ENCODE measurements at places on chromosomes 1 and 21.

DNA sequence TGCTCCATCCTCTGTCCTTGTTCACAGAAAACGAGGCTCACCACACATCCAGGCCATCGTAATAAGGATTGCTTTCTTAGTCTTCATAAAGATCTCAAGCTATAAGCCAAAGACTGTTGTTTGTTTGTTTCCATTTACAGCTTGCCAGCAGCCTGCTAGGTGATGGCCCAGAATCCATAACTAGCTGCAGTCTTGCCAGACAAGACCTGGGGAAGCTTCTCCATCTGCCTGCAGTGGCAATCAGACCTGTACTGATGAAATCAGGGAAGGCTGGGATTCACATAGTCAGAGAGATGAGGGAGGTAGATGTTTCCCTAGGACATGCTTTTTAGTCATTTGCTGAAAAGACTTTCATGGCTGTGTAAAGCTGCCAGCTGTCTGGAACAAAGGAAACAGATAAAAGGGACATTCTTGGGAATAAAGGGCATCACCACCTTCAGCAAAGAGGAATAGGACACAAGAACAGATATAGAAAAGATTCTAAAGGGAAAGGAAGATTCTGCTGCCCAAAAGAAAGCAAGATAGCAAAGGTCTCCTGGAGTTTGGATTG lies 51.0 kb downstream of the MT1HL1 start:
- no peak overlapping the region for H3K27ac ChIP-seq
- H3K36me3 ChIP-seq = no peaks in the 10 kb centered on the region
- H3K4me3 ChIP-seq = no peak overlapping the region
- H3K27me3 ChIP-seq = no peaks in the 10 kb centered on the region
- DNase-seq = no peak

- no peaks in the 10 kb centered on the region for H3K36me3 ChIP-seq
- H3K27ac ChIP-seq = no peak overlapping the region
- H3K27me3 ChIP-seq = peaks cover 2% of the 10 kb centered on the region
- H3K4me3 ChIP-seq = no peak overlapping the region
- peaks cover 4% of the 10 kb centered on the region for H3K4me1 ChIP-seq
These were observed 39.2 kb upstream of the SERBP1 start for GRCh38 chr1:67469431-67469830.

GRCh38 chr1:88217386-88217785 lies 466.7 kb upstream of the PKN2 start:
- no peak overlapping the region for H3K4me3 ChIP-seq
- no peaks in the 10 kb centered on the region for H3K36me3 ChIP-seq

- H3K4me1 ChIP-seq = no peaks in the 10 kb centered on the region
- no peak overlapping the region for H3K4me3 ChIP-seq
- H3K27ac ChIP-seq = no peak overlapping the region
- no peak for DNase-seq
- no peaks in the 10 kb centered on the region for H3K36me3 ChIP-seq
- H3K27me3 ChIP-seq = no peaks in the 10 kb centered on the region
These were observed 7.5 kb upstream of the ZNF648 start for GRCh38 chr1:182069028-182069466.

DNA sequence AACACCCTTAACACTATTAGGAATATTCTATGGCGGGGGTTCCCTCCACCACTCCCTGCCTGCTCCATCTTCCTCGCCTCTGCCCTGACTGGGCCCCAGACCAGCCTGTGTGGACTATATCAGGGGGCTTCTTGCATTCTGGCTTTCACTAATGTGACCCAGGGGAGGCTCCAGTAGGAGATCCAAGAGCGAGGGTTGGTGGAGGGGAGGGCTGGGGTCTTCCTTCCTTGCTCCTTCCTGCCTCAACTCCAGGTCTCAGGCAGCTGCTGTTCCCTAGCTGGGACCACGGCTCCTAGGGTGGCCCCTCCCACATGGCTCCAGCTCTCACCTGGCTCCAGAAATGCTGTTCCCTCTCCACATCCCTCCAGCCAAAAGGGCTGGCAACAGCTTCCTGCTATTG lies 257.4 kb downstream of the MATN1 start:
- H3K27me3 ChIP-seq = no peaks in the 10 kb centered on the region
- H3K4me1 ChIP-seq = no peaks in the 10 kb centered on the region
- no peak overlapping the region for H3K27ac ChIP-seq

- peak overlapping the region; percentile 97 for H3K4me3 ChIP-seq
- H3K27me3 ChIP-seq = no peaks in the 10 kb centered on the region
- H3K4me1 ChIP-seq = peaks cover 31% of the 10 kb centered on the region
These were observed 945 bp downstream of the SRSF4 start for GRCh38 chr1:29180497-29181412.

- no peak overlapping the region for H3K27ac ChIP-seq
- H3K27me3 ChIP-seq = no peaks in the 10 kb centered on the region
- H3K4me3 ChIP-seq = no peak overlapping the region
These were observed 33.4 kb upstream of the C1orf198 start for GRCh38 chr1:230901671-230902070.

DNA sequence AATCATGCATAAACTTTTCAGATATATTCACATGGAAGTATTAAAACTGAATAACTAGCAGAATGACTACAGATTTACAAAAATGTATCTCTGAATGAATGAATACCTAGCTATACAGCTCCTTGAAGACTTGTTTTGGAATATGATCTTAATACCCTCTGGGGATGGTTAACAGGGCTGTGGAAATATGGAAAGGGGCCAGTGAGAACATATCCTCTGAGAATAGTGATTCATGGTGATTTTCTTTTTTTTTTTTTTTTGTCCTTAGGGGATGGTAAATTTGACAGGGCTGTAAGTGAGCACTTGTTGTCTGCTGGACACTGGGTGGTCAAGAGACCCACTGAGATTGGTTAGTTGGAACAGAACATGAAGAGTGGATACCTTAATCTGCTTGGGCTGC lies 80.7 kb upstream of the HP1BP3 start:
- H3K27ac ChIP-seq = no peak overlapping the region
- H3K4me3 ChIP-seq = no peak overlapping the region
- no peaks in the 10 kb centered on the region for H3K4me1 ChIP-seq
- peaks cover 6% of the 10 kb centered on the region for H3K36me3 ChIP-seq
- DNase-seq = no peak
- no peaks in the 10 kb centered on the region for H3K27me3 ChIP-seq

- no peak overlapping the region for H3K4me3 ChIP-seq
- H3K27me3 ChIP-seq = peaks cover 4% of the 10 kb centered on the region
- DNase-seq = no peak
- H3K4me1 ChIP-seq = no peaks in the 10 kb centered on the region
- no peaks in the 10 kb centered on the region for H3K36me3 ChIP-seq
- H3K27ac ChIP-seq = peak overlapping the region; percentile 71
These were observed 136.3 kb downstream of the ACTL8 start for GRCh38 chr1:17891205-17892110.

- H3K27me3 ChIP-seq = no peaks in the 10 kb centered on the region
- no peak overlapping the region for H3K4me3 ChIP-seq
- DNase-seq = peak; percentile 30
- no peak overlapping the region for H3K27ac ChIP-seq
These were observed 64.1 kb upstream of the RNPC3 start for GRCh38 chr1:103461161-103462105.

DNA sequence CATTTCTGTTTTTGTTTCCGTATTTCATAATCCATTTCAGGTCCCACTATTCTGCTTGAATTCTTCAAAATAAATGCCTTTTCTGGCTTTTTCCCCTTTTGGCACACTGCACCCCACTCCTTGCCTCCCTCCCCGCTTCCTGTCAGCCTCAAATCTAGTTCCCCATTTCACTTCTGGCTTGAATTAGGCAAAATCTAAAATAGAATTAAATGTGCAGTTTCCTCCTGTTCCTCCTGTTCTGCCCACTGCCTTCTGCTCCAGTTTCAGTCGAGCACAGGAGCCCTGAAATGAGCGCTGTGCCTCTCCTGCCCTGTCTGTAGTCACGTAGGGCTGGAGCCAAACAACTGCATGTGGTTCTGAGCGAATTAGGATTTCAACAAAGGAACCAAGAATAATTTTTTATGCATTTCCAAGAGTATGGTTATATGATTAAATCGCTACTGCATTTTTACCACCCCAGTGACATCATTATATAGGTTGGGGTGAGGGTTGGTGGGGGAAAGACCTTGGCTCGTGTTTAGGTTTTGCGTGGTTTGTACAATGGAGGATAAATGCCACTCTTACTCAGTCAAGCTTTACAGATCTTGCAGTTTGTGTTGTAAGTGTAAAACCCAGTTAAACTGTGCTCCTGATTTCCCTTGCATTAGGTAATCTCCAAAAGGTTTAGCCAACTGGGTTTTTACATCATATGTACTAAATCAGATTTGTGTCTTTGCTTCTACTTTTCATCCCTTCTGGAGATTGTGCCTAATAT lies 114.9 kb downstream of the VPS13D start:
- H3K27ac ChIP-seq = peak overlapping the region; percentile 59
- H3K4me3 ChIP-seq = no peak overlapping the region
- H3K4me1 ChIP-seq = peaks cover 3% of the 10 kb centered on the region
- H3K27me3 ChIP-seq = no peaks in the 10 kb centered on the region
- H3K36me3 ChIP-seq = peaks cover 16% of the 10 kb centered on the region

All from lung (tissue), 17 donors.